Bronchial epithelial cell (primary cell): ENCODE measurements at places on chromosomes 3 and 15. TPM values are rescaled to one million over a fixed set of nuclear protein-coding genes. Genes with fewer than 3 reads are reported as not detected.

GRCh38 chr3:11634081-11634635 is 9.6 kb downstream of the VGLL4 start:
- DNase-seq = no peak

- DNase-seq = no peak
Measured at GRCh38 chr15:31571676-31572075, 245.0 kb downstream of the KLF13 start.

GRCh38 chr3:13108861-13109260 is 35.6 kb upstream of the IQSEC1 start:
- DNase-seq = no peak

DNA sequence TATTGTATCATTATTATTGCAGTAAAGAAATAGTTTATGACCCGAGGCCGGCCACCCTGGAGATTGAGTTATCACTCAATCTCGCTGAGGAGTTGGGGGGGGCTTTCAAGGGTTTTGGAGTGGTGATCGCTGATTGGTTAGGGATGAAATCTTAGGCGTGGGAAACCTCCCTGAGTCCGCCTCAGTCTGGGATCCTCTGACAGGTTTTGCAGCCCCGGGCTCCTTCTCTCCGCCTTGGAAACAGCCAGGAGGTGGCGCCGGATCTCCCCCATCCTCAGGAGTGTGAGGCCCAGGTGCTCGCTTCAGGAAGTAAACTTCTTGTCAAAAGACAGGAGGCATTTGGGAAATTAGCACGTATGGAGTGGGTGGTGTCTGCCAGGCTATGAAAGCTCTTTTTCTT is 41.1 kb upstream of the SEC61A1 start:
- DNase-seq = peak; percentile 68

TRPM1 gene
- under 0.01 and 0.13 TPM in 2 replicates for total RNA-seq

PTH1R gene
- total RNA-seq = not detected in 2 replicates

KBTBD8 gene
- 1.6 and 2.0 TPM in 2 replicates for total RNA-seq
